ENCODE measurements at places on chromosomes 3 and 15.

DNA sequence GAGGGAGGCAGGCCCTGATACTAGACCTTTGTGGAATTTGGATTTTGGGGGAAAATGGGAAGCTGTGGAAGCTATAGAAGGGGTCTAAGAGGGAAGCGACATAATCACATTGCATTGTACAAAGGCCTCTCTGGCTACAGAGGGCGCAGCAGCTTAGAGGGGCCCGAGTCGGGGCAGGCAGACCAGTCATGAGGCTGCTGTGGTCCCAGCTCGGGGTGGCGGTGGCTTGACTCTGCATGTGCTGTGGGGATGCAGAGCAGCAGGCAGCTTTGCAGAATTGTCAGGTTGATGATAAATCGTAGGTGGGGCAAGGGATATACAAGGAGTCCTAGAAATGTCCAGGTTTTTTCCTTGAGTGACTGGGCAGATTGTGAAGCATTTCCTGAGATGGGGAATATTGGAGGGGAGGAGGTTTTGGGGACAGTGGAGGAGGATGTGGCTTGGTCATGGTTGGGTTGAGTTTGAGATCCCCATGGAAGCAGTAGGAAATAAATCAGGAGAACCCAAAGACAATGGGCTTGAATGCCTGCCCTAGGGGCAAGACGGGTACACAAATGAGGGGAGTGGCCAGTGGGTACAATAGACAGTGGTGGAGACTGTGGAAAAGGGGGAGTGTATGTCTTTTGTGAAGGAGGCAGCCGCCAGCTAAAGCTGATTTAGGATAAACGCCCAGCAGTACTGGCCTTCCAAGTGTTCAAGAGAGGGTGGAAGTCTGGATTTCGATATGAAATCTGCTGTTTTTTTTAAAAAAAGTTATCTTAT is 94.1 kb downstream of the HMG20A start:
- no peak for DNase-seq

DNA sequence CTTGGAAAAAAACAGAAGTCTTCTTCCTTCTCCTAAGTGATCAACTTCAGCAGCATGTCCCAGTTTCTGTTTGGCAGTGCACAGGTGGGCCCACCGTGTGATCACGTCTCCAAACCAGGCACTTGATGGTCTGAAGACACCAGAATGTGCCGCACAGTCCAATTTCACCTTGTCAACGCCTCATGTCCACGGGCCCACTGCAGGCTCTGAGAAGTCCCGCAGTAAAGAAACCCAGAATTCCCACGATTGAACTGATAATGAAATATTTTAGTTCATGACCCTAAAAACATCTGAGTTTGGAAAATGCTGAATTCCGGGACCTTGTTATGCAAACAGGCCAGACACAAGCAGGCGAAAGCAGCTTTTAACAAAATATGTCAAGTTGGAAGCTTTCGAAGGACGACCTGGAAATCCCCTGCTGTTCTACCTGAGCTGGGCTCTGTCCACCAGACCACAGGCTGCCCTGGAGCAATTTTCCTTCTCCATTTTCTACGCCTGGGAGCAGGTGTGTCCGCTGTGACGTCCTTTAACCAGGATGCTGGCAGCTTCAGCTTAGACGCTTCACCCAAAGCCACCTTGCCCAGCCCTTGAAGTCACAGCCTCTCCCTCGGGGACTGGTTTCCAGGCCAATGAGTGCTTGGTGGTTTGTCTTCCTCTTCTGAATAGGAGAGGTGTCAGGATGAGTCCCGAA is 167.8 kb upstream of the IQSEC1 start:
- no peak for DNase-seq

DNA sequence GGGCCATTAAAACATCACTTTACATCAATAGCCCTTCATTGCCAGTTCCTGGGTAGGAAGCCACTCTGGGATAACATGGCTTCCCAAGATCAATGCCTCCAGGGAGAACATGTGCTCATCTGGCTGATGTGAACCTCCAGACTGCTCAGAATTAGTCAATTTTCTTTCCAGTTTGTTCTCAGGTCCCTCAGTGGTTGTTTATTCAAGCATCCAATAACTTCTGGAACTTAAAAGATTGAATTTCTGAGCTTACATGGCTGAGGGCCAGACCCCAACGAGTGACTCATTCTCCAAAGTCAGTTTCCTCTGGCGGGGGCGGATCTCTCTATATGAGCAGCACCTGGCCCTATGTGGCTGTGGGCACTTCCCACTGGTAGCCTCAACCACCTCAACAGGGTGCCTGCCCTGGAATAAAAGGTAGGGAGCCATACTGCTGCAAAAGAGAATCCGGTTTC is 34.0 kb downstream of the LYZL4 start:
- DNase-seq = peak; percentile 83

- DNase-seq = no peak
These were observed 176.3 kb upstream of the BCL6 start for GRCh38 chr3:187921391-187922074.

GRCh38 chr3:33360136-33360825 is 79.9 kb downstream of the UBP1 start:
- no peak for DNase-seq

- peak; percentile 66 for DNase-seq
These were observed 502.8 kb downstream of the IGSF11 start for GRCh38 chr3:118531816-118532215.

- DNase-seq = no peak
These were observed 4.6 kb downstream of the PPM1M start for GRCh38 chr3:52250122-52250521.

GRCh38 chr3:50286322-50287227 is 5.7 kb downstream of the IFRD2 start:
- no peak for DNase-seq

GRCh38 chr3:55934771-55935170 is 447.7 kb upstream of the WNT5A start:
- no peak for DNase-seq

DNA sequence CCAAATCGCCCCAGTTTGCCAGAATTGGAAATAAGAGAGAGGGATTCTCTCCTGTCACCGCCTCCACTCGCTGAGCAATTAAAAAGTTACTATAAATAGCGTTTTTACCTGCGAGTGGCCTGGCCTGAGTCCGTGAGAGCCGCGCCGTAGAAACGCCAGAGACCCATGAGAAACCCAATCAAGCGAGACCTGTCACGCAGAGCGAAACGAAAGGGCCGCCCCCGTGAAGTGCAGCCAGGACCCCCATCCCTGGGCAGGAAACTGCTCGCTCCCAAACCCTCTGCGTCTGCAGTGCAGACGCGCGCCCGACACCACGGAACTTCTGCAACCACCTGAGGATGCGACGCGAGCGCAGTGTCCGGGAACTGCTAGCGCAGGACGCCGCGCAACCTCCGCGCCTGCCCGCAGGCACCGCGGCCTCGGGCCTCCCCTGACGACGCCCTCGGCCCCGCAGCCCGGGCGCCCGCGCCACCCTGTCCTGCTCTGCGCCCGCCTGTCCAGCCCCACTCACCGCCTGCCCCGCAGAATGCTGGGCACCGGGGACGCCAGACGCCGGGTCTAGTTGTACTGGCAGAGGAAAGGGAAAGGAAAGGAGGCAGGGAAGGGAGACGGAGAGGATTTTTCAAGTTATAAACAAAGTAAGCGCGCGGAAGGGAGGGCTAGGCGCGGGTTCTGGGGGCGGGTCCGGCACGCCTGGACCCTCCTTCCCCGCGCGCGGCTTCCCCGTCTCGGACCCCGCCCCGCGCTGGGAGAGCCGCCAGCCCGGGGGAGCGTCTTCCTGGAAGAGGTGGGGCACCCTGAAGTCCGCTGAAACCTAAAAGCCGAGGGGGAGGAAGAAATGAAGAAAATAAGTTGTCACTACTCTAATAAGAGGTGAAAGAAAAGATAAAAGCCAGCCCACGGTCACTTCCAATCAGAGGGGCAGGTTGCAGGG is at the start of gene PLSCR4:
Gene PLSCR4 (minus strand): TSS at position 657 of the 934 bp plus-strand sequence. CDS start 29,034 bp downstream, outside the sequence.
- peak; percentile 67 for DNase-seq

DNA sequence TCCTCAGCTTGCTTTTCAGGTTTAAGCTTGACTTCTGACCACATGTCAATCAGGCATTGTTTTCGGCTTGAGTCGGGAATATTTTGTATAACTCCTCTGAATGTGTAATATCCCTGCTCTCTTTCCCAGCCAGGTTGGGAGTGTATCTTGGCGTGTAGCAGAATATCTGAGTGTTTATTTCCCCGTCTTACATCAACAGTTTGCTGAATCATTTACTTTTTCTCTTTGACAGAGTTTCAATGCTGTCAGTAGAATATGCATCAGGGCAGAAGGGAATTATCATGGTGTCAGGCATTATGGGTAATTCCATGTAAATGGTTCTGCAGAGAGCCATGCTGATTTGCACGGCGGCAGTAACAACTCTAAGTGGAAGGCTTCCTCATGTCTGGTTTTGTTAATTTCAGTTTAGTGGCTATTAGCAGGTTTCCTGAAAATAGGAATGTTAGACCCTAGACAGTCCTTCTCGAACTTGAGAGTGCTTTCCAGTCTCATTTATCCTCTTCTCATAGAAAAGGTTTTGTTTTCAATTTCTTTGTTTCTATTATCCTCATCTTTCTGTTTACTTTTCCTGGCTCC is 566.3 kb downstream of the AGBL1 start:
- peak; percentile 10 for DNase-seq

GRCh38 chr15:34012461-34013028 is 26.5 kb downstream of the AVEN start:
- no peak for DNase-seq

Measured in H4 (cell line).